ENCODE measurements at places on chromosomes 2 and 18. TPM values are rescaled to one million over a fixed set of nuclear protein-coding genes. Genes with fewer than 3 reads are reported as not detected.
A peak's percentile ranks its signal among the peaks of the same experiment; 100 is the strongest.

The ARID5A gene
- total RNA-seq = 32.8 TPM

GRCh38 chr18:77140439-77141109 lies 8.0 kb upstream of the MBP start:
- no peak overlapping the region for H3K27ac ChIP-seq
- no peak for DNase-seq
- no peaks in the 10 kb centered on the region for H3K4me1 ChIP-seq
- H3K27me3 ChIP-seq = no peaks in the 10 kb centered on the region

GRCh38 chr2:20138696-20139095 lies 86.2 kb downstream of the SDC1 start:
- DNase-seq = no peak
- no peaks in the 10 kb centered on the region for H3K27me3 ChIP-seq
- H3K36me3 ChIP-seq = no peaks in the 10 kb centered on the region
- no peak overlapping the region for H3K27ac ChIP-seq
- no peak overlapping the region for H3K4me3 ChIP-seq

The OR6B2 gene
- not detected for total RNA-seq

- H3K4me3 ChIP-seq = no peak overlapping the region
- H3K4me1 ChIP-seq = no peaks in the 10 kb centered on the region
- H3K27ac ChIP-seq = no peak overlapping the region
- no peaks in the 10 kb centered on the region for H3K36me3 ChIP-seq
- no peaks in the 10 kb centered on the region for H3K27me3 ChIP-seq
Observed at GRCh38 chr2:85475799-85476490, 57.4 kb downstream of the SH2D6 start.

DNA sequence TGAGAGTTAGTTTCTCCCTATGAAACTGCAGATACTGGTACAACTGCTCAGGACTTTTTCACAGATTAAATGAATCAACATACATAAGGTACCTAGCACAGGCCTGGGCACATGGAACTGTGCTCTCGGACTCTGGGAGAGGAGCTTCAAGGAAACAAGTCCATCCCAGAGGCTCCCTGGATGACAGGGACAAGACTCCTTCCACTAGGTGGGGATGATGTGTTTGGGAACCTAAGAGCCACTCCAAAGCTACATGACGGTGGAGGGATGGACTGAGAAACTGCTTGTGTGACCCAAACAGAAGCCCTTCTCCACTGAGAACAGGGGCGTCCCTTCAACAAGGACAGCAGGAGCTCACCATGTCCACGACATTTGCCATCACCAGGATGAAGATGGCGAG lies 37.1 kb downstream of the CENPO start:
- H3K4me3 ChIP-seq = no peak overlapping the region
- H3K27ac ChIP-seq = no peak overlapping the region
- no peak for DNase-seq
- no peaks in the 10 kb centered on the region for H3K36me3 ChIP-seq
- peaks cover 15% of the 10 kb centered on the region for H3K4me1 ChIP-seq
- no peaks in the 10 kb centered on the region for H3K27me3 ChIP-seq

DNA sequence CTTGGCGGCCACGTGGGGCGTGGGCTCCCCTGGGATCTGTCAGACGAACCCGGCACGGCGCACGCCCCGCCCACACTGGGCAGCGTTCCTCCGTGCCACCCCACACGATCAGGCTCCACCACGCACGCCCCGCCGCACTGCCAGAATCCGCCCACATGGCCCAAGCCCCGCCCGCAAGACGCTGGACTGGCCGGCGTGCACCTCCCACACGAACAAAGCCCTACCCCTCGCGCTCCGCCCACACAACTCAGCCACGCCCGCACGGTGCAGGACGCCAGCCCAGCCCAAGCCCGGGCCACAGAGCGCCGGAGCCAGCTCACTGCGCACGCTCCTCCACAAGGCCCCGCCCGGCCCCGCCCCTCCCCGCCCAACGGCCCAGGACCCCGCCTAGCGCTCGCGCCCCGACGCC lies 555 bp downstream of the TMEM18 start:
- H3K27ac ChIP-seq = peak overlapping the region; percentile 36
- H3K27me3 ChIP-seq = no peaks in the 10 kb centered on the region
- DNase-seq = peak; percentile 100
- peaks cover 11% of the 10 kb centered on the region for H3K4me1 ChIP-seq

The PMAIP1 gene
- 3.1 TPM for total RNA-seq

The PIEZO2 gene
- total RNA-seq = 20.4 TPM

The POTEC gene
- not detected for total RNA-seq

DNA sequence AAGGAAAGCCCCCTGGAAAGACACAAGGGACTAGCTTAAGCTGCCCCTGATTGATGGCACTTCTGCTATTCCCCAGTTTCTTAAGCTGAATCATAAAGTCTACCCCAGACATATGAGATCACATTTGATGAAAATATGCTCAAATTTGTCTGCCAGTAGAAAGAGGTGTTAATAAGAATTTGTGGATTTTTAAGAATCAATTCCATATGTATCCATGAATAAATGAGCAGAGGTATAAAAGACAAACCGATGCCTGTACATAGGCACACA lies 119.9 kb downstream of the CCBE1 start:
- no peak overlapping the region for H3K4me3 ChIP-seq
- no peaks in the 10 kb centered on the region for H3K36me3 ChIP-seq
- peaks cover 2% of the 10 kb centered on the region for H3K4me1 ChIP-seq
- DNase-seq = no peak
- no peak overlapping the region for H3K27ac ChIP-seq
- no peaks in the 10 kb centered on the region for H3K27me3 ChIP-seq

GRCh38 chr2:72738096-72738495 lies 87.7 kb downstream of the EXOC6B start:
- H3K4me3 ChIP-seq = no peak overlapping the region
- no peaks in the 10 kb centered on the region for H3K36me3 ChIP-seq
- no peak for DNase-seq

GRCh38 chr2:38170733-38171132 lies 94.8 kb upstream of the CYP1B1 start:
- no peak for DNase-seq
- no peaks in the 10 kb centered on the region for H3K27me3 ChIP-seq
- peak overlapping the region; percentile 37 for H3K27ac ChIP-seq
- no peaks in the 10 kb centered on the region for H3K36me3 ChIP-seq
- H3K4me3 ChIP-seq = no peak overlapping the region

The DCDC2C gene
- total RNA-seq = not detected

DNA sequence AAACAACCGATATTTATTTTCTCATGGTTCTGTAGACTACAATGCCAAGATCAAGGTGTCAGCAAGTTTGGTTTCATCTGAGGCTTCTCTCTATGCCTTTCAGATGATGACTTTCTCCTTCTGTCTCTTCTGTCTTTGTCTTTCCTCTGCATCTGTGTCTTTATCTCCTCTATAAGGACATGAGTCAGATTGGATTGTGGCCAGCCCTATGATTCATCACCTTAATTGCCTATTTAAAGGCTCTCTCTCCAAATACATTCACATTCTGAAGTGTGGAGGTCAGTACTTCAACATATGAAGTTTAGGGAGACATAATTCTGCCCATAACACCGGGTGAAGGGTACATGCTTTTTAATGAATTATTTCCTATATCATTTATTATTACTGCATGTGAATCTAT lies 71.2 kb upstream of the CNTNAP5 start:
- no peak overlapping the region for H3K4me3 ChIP-seq
- H3K4me1 ChIP-seq = no peaks in the 10 kb centered on the region
- no peaks in the 10 kb centered on the region for H3K36me3 ChIP-seq
- H3K27me3 ChIP-seq = no peaks in the 10 kb centered on the region
- H3K27ac ChIP-seq = no peak overlapping the region

The AGPS gene
- total RNA-seq = 44.8 TPM

DNA sequence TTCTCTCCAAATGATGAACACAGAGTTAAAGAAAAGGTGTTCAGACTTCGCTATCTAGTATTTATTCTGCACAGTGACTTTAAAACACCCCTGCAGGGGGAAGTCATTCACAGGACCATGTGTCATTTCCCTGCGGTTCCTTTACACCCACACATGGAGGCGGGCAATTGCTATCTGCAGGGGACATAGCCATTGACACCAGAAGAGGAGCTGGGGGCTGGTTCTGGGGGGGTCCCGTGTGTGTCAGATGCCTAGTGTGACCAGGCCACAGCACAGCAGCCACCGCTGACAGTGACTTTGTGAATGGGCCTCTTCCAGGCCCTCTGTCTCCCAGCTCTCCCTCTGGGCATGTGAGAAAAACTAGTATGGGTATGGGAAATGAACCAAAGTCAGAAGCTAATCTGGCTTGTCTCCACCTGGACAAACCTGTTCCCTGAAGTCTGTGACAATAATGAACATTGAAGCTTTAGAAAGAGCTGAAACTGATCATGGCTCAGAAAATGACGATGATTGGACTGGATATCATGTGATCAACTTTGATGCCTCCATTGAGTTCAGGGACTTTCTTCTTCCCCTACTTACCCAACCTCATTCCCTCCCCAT lies 7.5 kb upstream of the GBX2 start:
- H3K27me3 ChIP-seq = peaks cover 98% of the 10 kb centered on the region
- peak; percentile 64 for DNase-seq
- peaks cover 17% of the 10 kb centered on the region for H3K4me1 ChIP-seq
- no peaks in the 10 kb centered on the region for H3K36me3 ChIP-seq
- H3K4me3 ChIP-seq = no peak overlapping the region

GRCh38 chr18:3015851-3016250 lies 2.9 kb upstream of the LPIN2 start:
- H3K27me3 ChIP-seq = no peaks in the 10 kb centered on the region
- peak overlapping the region; percentile 83 for H3K27ac ChIP-seq
- H3K4me1 ChIP-seq = peaks cover 39% of the 10 kb centered on the region
- no peak for DNase-seq
- no peak overlapping the region for H3K4me3 ChIP-seq

The IL18RAP gene
- 4.9 TPM for total RNA-seq

Data from upper lobe of right lung (tissue), 1 donor.